ENCODE measurements at places on chromosomes 16 and 17.

DNA sequence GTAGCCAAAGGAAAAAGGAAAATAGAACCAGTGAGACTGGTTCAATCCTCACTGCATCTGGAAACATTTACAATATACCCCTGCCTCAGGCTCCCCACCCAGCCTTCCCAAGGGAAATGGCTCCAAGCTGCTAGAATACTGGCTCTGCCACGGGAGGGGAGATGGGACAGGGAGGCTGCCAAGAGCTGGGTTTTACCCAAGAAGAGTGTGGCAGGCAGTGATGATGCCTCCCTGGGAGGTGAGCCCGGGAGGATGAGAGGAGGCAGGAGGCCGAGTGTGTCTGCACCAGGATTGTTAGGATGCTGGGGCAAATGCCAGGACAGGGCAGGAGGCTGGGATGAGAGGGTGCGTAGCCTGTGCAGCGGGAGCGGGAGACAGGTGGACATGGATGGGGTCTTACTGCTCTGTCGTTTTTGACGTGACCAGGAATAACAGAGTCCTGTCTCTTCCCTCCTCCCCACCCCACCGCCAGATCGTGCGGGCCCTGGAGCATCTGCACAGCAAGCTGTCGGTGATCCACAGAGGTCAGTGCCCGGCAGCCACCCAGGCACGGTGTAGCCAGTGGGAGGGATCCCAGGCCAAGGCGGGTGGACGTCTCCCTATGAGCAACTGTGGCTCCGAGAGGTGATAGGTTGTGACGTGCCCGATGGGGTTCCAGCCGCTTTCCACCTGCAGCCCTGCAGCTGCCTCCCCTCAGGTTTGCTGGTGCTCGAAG lies 18.4 kb downstream of the MAP2K3 start:
- no peak for DNase-seq

DNA sequence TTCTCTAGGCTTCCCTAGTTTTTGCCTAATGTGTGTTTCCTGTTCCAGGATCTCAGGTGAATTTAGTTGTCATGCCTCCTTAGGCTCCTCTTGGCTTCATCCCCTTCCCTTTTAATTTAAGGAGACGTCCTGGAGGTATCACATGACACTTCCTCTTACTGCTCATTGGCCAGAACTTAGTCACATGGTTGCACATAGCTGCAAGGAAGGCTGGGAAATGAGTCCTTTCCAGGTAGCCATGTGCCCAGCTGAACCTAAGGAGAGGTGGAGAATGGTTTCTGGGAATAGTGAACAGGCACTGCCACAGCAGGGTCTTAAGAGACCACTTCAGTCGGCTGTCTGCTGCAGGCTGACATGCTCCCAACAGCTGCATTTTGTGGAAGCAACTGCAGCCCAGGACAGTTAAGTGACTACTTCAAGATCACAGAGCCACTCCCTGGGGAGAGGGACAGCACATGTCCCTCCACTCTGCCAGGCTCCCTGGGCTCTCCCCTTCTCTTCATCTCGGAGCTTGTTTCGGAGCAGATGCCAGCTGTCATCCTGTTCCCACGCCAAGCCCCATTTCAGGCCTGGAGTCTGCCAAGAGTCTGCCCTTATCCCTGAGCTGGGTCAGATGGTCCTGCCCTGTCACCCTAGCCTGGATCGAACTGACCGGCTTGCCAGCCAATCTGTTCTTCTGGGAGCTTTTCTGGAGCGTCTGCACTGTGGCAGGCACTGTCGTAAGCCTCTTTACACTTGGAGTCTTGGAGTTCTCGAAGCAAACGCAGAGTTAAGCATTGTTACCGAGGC lies 81.4 kb upstream of the FOXF1 start:
- no peak for DNase-seq

- peak; percentile 39 for DNase-seq
Observed at GRCh38 chr16:7423434-7424044, 90.9 kb downstream of the RBFOX1 start.

DNA sequence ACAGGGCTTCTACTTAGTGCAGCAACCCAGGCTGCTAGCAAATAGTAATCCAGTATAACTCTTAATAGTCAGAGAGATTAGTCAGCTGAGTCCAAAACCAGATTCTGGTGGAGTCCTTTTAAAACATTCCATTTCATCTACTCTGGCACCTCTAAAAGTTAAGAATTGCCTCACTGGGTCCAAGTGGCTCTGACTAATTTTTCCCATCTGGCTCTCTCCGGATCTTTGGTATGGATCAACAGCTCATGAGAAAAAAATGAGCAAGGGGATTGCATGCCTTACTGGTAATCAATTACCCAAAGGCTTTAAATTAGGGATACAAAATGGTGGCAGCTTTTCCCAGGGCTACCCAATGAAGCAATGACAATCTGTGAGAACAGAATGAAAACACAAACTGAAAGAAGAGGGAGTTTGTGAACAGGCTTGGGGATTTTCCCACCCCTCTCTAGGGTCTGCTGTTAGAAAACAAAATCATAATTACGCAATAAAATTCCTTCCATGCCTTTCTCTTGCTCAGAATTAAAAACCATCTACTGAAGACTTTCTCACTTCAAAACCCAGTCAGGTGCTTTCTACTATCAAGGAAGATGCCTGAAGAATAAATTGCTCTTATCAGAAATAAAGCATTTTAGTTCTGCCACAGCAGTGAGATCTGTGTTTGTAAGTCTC lies 84.6 kb upstream of the PMFBP1 start:
- no peak for DNase-seq

GRCh38 chr17:4446326-4447071 lies 12.8 kb downstream of the SPNS3 start:
- no peak for DNase-seq

- DNase-seq = no peak
Observed at GRCh38 chr16:70258946-70259345, 7.2 kb upstream of the EXOSC6 start.

DNA sequence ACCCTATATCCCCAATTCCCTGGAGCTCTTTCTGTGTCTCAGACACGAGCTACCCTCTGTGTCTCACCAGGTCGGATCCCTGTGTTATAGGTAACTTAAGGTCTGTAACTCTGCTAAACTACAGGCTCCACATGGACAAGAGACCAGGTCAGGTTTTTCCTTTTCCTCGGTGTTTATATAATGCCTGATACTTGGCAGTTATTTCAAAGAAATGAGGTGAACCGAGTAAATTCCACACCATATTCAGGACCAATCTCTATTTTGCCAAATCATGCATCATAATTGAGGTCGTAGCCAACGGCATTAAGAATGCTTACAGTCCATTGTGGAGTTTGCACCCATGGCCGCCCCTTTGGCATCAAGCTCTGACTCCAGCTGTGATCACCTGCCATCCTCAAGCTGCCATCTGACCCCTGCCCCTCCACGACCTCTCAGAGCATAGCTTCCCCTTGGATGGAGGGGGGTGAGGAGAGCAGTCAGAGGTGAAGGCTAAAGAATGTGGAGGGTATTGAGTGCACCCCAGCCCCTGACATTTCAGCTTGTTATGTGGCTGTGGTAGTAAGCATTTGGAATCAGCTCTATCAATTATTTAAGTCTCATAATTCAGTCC lies 434.7 kb upstream of the RBFOX1 start:
- peak; percentile 56 for DNase-seq

- DNase-seq = no peak
Observed at GRCh38 chr17:34879146-34879545, 82.1 kb downstream of the CCT6B start.
